ENCODE measurements at places on chromosomes 7 and 10.

DNA sequence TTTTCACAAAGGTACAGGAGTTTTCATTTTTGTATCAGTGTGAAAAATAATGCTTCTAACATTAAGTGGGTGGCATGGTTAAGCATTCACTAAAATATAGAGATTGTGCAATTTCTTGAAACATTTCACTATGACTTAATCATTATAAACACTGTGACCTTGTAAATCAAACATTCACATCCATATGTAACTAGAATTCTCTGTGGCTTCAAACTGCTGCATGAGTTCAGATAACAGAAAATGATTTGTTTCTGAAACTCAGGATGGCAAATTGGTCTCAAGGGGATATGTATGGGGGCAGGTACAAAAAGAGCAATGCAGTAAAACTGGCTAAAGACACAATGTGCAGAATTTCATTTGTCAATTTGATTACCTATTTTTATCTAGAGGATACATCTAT, 3.8 kb downstream of the FAM133B start:
- no peak for DNase-seq

- DNase-seq, result no peak
Measured at GRCh38 chr10:42111661-42112330, 526.6 kb downstream of the ZNF33B start.

- DNase-seq, result no peak
Measured at GRCh38 chr7:81260152-81260551, 341.3 kb upstream of the SEMA3C start.

DNA sequence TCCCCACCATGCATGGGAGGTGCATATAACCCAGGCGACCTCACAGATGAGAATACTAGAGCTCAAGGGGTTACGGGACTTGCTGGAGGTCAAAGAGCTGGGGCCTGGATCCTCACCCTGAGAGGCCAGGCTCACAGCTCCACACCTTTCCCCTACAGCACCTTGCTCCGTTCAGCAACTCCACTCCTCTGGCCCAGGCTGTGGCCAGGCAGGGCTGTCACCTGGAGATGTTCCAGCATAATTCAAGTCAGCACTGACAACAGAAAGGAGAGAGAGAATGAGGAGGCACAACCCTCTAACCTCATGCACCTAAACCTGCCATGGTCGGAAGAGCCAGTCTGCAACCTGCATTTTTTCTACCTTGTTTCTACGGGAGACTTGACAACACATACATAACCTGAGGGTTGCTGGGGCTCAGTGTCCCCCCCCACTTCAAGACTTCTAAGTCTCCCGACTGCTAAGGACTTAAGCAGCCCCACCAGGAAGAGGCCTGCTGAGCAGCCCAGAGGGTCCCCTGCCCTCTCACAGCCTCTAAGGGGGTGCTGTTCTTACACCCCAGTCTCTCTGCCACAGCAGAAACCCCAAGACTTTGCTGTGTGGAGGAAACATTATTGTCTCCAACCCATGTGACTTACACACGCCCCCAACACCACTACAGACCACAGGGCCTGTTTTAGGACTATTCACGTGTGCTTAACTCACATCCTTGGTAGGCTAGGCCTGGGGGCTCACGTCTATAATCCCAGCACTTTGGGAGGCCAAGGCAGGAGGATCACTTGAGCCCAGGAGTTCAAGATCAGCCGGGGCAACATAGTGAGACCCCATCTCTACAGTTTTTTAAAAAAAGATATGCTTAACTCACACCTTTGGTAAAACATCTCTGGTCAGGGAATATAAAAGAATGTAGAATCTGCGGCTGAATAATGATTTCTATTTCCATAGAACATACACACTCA, 175.6 kb downstream of the FAM107B start:
- DNase-seq, result no peak

GRCh38 chr7:130141161-130141883, 63.9 kb downstream of the TMEM209 start:
- DNase-seq, result peak; percentile 64

GRCh38 chr7:112143582-112143981, 62.6 kb downstream of the DOCK4 start:
- DNase-seq, result no peak

- no peak for DNase-seq
Measured at GRCh38 chr10:28947171-28947570, 269.9 kb downstream of the BAMBI start.

DNA sequence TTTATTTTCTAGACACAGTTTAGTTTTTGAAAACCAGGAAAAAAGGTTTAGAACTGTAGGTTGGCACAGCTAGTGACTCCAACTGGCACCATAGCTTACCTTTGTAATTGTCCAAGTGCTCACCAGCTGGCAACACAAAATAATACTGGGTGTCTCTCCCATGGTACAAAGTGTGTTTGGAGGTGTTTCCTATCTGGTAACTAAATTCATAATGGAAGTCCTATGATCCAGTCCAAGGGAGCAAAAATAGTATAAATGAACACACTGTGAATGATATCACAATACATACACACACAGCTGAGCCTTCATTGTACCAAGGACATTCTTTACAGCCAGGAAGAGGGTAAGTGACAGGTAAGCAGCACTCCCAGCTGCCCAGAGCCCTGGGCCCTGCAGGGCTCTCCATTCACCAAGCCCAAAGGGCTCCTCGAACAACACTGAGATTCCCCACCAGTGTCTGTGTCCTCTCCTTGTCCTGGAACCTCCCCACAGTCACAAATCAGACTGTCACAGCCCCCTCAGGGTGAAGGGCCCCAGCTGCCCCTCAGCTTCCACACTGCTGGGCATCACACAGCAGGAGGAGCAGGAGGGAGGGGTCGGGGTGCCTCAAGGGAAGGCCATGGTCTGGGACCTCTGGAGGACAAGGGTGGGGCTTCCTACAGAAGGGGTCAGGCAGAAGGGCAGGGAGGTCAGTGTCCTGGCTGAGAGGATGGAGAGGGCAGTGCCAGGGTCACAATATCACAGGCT, 72.1 kb downstream of the PKD1L1 start:
- no peak for DNase-seq

DNA sequence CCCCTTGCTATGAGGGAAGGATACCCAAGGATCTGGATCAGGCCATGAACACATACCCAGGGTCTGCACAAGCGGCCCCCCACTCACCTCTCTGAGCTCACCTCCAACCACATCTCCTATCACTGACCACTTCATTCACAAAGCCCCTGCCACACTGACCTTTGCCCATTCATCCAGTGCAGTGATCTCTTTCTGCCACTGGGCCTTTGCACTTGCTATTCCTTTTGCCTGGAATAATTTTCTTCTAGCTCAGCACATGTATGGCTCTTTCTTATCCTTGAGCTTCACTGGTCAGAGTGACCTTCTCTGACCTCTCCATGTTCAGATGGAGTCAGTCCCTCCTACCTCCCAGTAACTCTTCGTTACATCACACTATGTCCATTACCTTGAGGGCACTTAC, 48.3 kb downstream of the ADRA2A start:
- no peak for DNase-seq

DNA sequence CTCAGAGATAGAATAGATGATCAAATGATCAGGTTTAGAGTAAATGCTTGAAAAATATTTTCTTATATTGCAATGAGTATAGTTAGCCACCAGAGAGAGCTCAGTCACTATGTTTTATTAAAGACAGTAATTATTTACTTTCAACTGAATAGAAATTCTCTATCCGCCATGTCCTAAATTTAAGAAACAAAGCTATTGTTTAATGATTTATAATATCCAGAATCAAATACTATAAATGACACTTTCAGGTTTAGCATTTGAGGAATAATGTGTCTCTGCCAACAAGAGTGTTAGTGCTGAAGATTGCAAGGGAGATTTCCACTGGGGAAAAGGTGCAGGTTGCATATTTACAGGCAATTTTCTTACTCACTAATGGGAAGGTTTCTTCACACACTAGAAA, 184.7 kb downstream of the DGKB start:
- no peak for DNase-seq

- DNase-seq, result no peak
Measured at GRCh38 chr10:57692255-57692980, 575.3 kb downstream of the IPMK start.
